ENCODE measurements at places on chromosomes 5 and 9. TPM values are rescaled to one million over a fixed set of nuclear protein-coding genes. Genes with fewer than 3 reads are reported as not detected.

The CMBL gene
- 16.9 TPM for total RNA-seq

The GPSM1 gene
- 18.6 TPM for total RNA-seq

- DNase-seq: no peak
Measured at GRCh38 chr5:127876384-127876783, 173.2 kb downstream of the CCDC192 start.

GRCh38 chr5:77171141-77171910, 39.2 kb upstream of the PDE8B start:
- no peak for DNase-seq

- no peak for DNase-seq
Measured at GRCh38 chr5:66002415-66002814, 76.0 kb downstream of the ERBIN start.

DNA sequence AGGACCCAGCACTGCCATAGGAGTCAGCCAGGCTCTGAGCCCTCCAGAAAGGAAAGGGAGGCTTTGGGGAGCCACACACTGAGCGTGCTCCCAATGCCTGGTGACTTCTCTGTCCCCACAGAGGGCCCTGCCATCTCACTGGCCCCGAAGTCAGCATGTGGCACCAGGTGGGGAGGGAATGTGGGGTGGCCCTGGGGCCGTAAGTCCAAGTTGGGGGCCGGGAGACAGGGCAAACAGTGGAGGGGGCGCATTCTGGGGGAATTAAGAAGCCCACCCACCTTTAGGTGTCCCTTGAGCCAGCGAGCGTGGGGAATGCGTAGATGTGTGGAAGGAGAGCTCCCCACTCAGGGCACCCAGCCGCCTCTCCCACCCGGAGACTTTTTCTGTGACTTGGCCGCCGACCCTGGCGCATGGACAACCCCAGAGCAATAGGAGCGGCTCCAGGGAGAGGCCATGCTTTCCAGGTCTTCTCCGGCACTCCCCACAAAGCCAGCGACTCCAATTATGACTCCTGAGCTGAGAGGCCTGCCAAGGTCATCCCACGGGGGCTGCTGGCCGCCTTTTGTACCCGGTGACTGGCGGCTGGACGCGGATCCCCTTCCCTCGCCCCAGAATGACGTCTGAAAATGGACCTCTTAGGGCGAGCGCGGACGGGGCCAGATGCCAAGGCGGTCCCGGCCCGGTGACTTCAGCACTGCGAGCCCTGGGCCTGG, 9.8 kb downstream of the IRX1 start:
- DNase-seq: no peak
